ENCODE measurements at places on chromosomes 11 and 22. TPM values are rescaled to one million over a fixed set of nuclear protein-coding genes. Genes with fewer than 3 reads are reported as not detected.
A peak's percentile ranks its signal among the peaks of the same experiment; 100 is the strongest.

Gene KRTAP5-7
- total RNA-seq: not detected

DNA sequence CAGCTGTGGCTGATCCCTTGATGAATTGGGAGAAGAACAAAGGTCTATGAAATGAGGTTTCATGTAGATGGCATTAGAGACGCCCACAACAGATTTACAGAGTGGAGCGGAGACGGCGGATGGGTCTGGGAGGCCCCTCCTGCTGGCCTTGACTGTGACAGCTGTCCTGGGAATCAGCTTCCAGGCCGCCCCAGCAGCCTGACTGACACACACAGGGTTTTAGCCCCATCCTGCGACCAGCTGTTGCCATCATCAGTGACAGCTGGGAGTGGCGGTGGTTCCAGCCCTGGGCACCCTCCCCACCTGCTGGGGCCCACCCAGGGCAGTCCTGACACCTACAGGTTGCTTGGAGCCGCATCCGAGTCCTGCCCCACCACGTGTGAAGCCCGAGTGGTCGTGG, 64.0 kb upstream of the PPP6R3 start:
- no peak for DNase-seq

Gene MAP6
- total RNA-seq: 1.6 TPM

- DNase-seq: no peak
Measured at GRCh38 chr11:133961890-133962289, 5.1 kb upstream of the IGSF9B start.

- DNase-seq: no peak
Measured at GRCh38 chr11:61682906-61683675, 2.9 kb downstream of the DAGLA start.

DNA sequence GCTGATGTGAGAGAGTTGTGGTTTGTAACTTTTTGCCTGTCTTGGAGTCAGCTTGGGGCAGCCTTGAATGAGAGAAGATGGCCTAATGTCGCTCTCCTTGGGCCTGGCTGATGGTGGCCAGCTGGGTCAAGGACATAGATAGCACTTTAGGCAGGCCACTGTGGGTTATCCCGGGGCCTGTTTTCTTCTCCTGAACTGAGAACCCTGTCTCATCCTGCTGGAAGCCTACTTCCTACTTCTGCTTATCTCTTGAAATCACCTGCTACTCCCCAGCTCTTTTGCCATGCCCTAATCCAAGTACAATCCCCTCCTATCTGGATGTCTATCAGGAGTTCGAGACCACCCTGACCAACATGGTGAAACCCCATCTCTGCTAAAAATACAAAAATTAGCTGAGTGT, 49.5 kb downstream of the OSBP2 start:
- no peak for DNase-seq

Gene DERL3
- 8.3 TPM for total RNA-seq

DNA sequence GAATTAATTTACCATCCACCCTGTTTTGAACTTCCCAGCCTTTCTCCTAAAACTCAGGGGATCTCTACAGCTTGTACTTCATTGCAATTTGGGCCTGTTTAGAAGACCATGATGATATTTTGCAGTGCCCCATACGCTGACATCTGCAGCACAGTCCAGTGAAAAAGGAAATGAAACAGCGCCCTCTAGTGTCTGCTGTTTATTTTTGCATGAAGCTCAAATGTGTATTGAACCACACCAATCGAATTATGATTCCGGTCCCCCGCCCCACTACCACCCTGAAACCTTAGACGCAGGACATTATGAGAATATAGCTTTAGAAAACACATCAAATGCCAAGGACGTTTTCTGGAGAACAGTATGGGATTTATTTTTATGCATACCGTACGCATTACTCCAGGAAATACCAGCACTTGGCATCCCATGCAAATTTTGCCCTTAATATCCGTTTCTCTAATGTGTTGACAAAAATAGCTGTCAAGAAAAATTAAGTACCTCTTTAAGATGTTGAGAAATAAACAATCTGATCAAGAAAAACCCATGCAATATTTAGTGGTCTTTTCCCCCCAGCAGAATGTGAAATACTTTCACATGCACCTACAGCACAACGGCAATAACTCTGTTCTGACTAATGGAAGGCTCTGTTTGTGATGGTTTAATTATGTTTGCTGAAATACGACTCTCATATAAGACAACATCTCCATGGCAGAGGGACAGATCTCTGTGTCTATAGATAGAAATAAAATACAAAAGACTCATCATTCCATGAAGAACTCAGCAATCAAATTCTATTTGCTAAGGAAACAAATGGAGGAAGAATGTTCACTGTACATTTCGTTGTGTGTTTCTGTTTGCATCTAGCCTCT, 93.9 kb downstream of the TECTA start:
- DNase-seq: peak; percentile 54

- no peak for DNase-seq
Measured at GRCh38 chr11:69721106-69721505, 17.3 kb upstream of the FGF19 start.

DNA sequence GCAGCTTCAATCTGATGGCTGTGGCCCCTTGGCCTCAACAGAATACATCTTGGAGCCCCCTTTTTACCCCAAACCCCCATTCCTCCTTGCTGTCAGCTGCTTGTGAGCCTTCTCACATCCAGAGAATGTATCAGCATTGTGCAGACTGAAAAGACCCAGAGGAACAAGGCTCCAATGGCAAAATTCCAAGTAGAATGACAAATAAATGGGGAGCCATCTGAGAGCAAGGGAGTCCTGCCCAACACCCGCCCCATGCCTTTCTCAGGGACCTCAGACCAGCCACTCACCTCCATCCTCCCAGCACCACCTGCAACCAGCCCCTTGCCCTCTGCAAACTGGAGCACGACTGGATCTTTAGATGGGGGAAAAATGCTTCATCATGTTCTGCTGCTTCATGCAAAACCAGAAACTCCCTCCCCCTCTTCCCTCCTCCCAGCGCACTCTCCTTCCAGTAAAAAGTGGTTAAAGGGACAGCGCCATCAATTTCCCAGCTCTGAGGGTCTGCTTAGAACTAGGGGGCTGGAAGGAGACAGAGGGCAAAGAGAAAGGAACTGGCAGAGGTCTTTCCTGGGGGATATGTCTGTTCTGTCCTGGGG, 2.2 kb upstream of the NEFH start:
- no peak for DNase-seq

GRCh38 chr11:7911011-7911410, 20.1 kb downstream of the OR10A6 start:
- no peak for DNase-seq

DNA sequence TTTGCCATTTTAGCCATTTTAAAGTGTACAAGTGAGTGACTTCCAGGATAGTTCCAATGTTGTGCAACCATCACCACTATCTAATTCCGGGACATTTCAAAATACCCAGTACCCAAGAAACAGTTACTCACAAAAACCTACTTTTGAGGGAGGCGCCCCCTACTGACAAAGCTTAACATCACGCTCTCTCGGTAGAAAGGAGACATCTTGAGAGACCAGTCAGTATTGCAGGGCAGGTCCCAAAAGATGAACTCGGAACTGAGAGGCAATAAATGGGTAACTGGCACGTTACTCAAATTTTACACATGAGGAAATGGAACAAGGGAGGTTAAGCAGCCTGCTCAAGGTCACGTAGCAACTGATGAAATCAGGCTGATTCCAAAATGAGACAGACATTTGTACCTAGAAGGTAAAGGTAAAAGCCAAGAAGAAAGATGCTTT, 50.0 kb upstream of the POU2AF1 start:
- peak; percentile 70 for DNase-seq

- no peak for DNase-seq
Measured at GRCh38 chr22:29454276-29454675, 15.9 kb downstream of the RFPL1 start.

- DNase-seq: no peak
Measured at GRCh38 chr11:117202386-117203068, 3.4 kb downstream of the TAGLN start.

DNA sequence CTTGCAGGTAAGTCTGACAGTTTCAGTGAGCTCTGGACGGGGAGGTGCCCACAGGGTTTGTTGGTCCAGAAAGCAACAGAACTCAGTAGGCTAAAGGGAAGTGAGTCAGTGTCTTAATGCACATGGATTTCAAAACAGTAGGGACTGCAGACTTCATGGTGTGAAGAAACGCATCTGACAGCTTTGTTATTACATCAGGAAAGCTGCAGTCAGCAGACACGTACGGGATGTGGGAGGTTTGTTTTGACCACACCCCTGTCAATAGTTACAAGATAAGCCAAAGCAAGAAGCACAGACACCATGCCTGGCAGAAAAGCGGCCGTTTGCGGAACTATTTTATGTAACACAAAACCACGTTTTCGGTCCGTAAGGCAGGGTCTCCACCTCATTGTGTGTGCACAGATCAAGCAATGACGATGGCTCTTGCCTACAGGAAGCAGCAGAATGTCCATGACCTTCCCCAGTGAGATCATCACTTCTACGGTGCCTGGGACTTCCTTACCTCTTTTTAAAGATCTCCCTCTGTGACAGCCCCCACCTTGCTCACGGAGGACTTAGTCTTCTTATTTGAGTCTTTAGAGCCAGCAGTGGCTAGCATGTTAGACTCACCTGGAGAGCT, 58.2 kb upstream of the FTH1 start:
- DNase-seq: peak; percentile 89

Gene GGT1
- 68.4 TPM for total RNA-seq

DNA sequence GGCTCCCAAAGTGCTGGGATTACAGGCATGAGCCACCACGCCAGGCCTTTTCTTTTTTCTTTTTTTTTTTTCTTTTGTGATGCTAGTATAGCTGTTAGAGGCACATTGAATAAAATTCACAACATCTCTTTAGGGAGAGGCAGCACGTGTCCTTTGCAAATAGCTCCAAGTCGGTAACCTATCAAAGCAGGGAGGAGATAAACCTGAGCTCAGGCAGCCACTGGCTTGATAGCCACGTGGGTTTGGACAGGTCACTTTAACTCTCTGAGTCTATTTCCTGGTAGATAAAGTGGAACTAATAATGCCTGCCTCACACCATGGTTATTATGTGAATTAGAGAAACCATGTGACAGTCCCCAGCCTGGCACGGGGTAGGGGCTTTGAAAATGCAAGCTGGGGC, 43.1 kb upstream of the ATXN10 start:
- no peak for DNase-seq

- DNase-seq: no peak
Measured at GRCh38 chr11:5504403-5504921, 5.3 kb downstream of the UBQLN3 start.

DNA sequence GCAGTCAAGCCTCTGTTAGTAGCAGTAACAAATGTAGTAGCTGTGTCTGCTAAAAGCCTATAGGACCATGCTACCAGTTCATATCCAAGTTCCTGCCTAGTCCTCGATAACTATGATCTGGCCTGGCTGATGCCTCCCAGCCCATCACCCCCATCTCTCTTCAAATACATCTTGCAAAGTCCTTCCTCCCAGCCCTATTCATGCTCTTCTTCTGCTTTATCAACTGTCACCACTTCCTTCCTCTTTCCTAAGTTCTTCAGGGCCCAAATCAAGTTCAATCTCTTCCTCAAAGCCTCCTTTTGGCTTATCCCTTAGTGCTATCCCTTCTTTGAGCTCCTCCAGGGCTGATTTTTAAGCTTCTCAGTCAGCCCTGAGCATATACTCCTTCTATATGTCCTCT, 150.9 kb upstream of the THY1 start:
- DNase-seq: no peak

GRCh38 chr11:76830639-76831327, 29.9 kb upstream of the ACER3 start:
- DNase-seq: no peak

Gene HBG1
- not detected for total RNA-seq

Gene TMEM45B
- 3.1 TPM for total RNA-seq
